Fibroblast of lung (primary cell): ENCODE measurements at places on chromosomes 4 and X.
A peak's percentile ranks its signal among the peaks of the same experiment; 100 is the strongest.

GRCh38 chr4:16707874-16708273 lies 190.6 kb downstream of the LDB2 start:
- DNase-seq, result peak; percentile 35

- no peak for DNase-seq
Observed at GRCh38 chrX:139892512-139892911, 40.3 kb downstream of the ATP11C start.

GRCh38 chr4:190017357-190018200 lies 9.5 kb downstream of the FRG2 start:
- no peak for DNase-seq

- no peak for DNase-seq
Observed at GRCh38 chr4:139779691-139780090, 114.1 kb downstream of the MGST2 start.

GRCh38 chr4:143437937-143438336 lies 75.6 kb upstream of the SMARCA5 start:
- no peak for DNase-seq

DNA sequence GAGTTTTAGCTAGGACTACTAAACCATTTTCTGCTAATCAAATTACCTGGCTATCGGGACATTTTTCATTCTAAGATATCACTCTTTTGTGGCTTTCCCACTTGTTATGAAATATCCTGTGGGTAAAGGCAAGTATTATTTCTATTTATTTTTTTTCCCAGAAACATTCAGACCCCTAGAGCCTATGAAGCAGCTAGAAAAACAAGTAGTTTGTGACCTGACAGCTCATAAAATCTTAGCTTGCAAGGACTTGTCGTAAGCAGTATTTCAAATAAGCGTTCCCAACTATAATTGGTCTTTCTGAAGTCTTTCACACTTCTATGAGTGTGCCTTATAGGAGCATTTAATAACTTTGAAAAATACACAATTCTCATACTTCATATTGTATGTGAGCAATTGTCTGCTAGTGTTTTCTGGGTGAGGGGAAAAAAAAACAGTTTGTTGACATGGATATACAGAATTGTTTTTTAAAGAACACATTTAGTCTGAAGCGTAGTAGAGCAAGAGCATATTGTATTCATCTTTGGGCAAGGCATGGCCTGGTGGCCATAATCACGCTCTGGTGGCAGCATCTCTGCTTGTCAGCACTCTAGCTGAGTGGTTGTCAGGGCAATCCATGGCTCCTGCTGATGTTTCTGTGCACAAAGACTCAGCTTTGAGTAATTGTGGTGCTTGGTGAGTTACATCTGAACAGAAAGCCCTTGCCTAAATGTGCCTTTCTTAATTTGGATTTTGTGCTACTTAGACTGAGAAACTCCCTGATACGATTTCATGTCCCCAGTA lies 2.6 kb downstream of the MCUB start:
- DNase-seq, result no peak

GRCh38 chrX:30489323-30489722 lies 88.2 kb downstream of the TASL start:
- DNase-seq, result no peak

DNA sequence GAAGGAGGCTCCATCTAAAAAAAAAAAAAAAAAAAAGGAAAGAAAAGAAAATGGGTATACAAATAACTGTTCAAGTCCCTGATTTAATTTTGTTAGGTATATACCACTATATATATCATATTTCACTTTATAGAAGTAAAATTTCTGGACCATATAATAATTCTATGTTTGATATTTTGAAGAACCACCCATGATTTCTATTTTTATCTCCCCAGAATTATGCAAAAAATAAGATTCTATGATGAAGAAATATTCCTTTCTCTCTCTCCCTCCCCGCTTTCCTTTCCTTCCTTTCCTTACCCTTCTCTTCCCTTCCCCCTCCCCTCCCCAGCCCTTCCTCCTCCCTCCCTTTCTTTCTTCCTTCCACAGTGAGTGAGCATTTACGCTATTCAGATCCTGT lies 337.5 kb upstream of the SPANXN4 start:
- DNase-seq, result no peak

DNA sequence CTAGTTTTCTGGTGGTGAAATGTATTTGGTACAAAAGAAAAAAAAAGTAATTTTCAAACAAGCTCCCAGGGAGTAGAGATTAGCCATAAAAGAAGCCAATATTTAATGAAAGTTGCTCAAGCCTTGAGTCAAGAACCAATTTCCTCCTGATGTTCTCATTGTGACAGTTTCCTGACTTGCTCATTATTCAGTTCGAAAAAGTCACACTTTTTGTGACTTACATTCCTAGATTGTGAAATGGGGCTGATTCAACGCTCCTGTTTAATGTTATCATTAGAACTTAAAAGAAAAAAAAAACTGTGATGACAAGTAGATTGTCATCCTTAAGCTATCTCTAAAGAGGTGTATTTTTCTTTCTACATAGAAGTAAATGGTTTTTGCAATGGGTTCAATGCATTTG lies 122.6 kb upstream of the BMPR1B start:
- DNase-seq, result peak; percentile 41

- DNase-seq, result no peak
Observed at GRCh38 chr4:168074861-168075260, 17.5 kb upstream of the ANXA10 start.

- no peak for DNase-seq
Observed at GRCh38 chrX:121283921-121284320, 236.5 kb downstream of the GLUD2 start.

- no peak for DNase-seq
Observed at GRCh38 chr4:78870056-78870455, 69.2 kb downstream of the PAQR3 start.

DNA sequence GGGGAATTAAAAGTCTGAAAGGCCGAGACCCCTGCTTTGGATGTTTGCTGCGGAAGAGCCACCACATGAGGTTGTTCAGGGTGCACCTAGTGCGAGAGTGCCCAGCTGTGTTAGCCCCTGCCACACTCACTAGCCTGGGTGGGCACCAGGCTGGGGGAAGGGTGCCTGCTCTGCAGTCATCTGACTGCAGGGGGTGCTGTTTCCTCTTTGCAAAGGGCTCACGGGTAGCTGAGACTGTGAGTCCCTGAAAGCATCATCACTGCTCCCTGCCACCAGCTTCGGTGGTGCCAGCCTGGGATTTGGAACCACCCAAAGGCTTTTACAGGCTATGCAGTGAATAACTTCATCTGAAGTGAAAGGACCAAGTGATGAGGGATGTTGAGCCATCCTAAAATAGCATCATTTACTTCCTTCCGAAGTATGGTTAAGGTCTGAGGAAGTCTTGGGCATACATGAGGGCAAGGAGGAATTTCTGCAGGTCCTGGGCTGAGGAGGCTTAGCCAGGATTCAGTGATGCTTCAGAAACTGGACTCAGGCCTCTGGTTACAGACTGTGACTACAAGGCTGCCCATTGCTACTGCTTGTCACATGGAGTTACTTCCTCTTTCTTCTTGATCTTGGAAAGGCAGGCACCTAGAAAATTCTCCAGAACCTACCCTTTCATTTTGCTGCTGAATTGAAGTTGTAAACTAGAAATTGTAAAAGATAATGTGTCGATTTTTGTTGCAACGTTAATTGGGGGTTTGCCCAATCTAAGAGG lies 293.2 kb upstream of the PRPS2 start:
- no peak for DNase-seq

- no peak for DNase-seq
Observed at GRCh38 chrX:4435905-4436304, 722.5 kb upstream of the PRKX start.

- DNase-seq, result no peak
Observed at GRCh38 chrX:317424-318067, 1.1 kb downstream of the GTPBP6 start.

DNA sequence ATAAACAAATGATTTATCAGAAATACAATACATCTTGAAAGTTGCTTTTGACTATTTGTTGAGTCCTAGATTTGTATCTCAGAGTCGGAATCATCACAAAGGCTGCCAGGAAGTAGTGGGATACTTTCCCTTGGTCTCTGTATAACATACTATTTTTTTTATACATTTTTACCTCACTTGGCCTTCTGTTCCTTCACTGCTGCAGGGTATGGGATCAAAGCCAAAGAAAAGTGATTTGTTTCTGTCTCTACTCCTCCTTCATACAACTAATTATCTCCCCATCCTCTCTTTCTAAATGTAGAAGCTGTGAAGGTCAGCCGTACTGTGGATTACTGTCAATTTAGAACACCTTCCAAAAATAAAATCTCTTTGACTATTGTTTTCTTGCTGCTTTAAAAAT lies 24.9 kb downstream of the PALLD start:
- DNase-seq, result no peak

DNA sequence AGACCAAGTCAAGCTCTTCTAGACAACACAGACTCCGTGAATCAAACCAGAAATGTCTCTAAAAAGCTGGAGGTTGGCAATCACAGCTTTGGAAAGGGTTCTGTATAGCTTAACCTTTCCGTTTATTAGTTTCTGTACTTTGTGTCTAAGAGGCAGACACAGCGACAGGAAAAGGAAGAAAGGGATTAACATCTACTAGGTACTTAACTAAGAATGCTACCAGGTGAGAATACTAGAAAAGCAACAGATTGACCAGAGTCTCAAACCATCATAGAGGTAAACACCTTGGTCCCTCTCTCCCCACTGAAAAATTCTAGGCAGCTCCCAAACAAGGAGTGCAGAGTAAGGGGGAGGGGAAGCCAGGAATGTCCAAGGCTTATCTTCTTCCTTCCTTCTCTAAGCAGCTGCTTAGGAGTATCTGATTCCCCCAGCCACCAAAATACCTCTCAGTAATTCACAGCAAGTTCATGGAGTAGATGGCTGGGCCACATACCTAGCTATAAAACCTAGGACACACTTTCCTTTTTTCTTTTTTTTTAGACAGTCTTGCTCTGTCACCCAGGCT lies 80.8 kb downstream of the APBB2 start:
- no peak for DNase-seq

DNA sequence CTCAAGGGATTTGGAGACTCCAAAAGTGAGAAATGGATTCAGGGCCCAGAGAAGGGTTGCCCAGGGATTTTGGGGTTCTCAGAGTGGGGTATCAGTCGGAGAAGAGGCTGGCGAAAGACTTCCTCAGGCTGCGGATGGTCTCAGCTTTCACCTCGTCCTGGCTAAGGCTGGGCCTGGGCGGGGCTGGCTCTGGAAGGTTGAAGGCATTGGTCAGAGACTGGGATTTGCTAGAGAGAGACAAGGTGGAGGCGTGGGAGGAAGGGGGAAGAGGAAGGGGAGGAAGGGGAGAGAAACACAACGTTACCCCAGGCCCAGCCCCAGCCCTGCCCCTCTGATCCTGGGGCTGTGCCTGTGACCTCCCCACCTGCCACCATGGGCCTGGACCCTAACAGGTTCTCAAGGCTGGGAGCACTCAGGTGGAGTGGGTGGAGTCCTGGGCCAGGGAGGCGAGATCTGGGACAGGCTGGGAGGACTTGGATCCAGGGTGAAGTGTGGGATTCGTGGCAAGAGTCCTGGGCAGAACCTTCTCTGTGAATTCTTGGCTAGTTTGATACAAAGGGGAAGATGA lies 9.4 kb upstream of the TIMP1 start:
- DNase-seq, result no peak

DNA sequence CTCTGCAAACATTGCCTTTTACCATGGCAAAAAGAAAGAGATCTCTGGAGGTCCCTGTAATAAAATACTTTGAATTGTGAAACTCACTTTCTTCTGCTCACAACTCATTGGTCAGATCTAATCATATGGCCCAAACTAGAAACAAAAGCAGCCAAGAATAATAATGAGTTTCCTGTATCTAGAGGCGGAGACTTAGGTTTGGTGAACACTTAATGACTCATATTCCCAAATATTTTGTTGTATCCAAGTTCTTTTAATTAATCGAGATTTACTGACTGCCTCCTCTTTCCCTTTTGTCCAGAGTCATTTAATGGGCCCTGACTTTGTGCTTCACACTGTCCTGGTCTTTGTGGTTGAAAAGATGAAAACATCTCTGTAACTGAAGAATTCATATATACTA lies 190.6 kb downstream of the CCSER1 start:
- peak; percentile 93 for DNase-seq

DNA sequence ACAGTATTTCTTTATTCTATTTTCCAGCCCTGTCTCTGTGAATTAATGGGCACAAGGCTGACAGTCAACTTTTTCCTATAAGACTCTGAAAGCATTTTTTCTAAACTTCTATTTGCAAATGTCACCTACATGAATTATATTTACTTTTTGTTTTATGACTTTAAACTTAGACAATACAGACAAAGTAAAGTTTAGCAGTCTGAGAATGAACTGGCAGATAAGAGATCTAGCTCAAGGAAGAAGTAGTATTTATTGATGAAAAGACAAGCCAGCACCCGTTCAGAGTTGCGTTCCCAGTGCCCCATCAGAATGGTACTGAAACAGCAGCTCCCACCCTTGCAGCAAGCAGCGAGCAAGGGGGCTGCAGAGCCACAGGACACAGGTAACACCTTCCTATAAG lies 148.5 kb downstream of the FAM13A start:
- DNase-seq, result no peak

DNA sequence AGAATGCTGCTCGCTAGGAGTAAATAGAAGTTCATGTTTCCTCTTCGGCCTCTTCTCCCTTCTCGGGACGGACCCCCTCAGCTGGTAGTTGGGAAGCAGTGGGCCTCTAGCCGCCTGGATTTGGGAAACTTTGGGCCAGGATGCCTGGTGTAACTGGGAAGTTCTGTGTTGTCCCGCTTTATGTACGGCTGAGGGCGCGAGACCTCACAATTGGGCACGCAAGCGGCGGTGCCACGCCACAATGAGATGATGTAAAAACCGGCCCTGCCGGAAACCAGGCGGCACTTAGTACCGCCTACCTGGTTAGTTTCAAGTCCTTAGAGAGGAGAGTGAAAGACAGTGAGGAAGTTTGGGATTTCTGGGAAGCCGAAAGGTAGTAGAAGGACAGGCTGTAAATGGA lies at the start of gene CT83:
TSS of gene CT83 (minus strand) at position 155 of the 400 bp plus-strand sequence. CDS start at position 35, 120 bp downstream.
- no peak for DNase-seq

DNA sequence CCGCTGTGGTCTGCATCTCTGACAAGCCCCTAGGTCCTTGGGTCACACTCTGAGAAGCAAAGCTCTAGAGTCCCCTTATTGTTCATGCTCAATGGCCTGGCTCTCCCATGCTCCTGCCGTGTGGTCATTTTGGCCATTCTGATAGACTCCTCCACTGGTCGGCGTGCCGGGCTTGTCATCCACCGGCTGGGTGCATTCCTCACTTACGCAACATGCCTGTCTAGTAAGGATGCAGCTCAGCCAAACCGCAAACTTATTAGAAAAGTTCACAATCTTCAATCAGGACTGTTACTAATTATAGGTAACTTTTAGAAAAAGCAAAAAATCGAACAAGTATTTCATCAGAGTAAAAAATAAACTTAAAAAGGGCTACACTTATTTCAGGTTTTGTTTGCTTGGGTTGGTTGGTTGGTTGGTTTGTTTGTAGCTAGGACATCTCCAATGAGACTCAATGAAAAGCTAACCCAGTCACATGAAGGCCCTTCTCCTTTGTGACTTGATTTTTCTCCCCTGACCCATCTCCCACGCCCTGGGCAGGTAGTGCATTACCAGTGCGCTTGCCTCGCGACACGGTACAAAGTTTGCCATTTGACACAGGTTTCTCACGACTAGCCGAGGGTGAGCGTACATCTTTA lies 41.0 kb downstream of the IRF2 start:
- DNase-seq, result no peak
